ENCODE measurements at places on chromosomes 1 and 21.

DNA sequence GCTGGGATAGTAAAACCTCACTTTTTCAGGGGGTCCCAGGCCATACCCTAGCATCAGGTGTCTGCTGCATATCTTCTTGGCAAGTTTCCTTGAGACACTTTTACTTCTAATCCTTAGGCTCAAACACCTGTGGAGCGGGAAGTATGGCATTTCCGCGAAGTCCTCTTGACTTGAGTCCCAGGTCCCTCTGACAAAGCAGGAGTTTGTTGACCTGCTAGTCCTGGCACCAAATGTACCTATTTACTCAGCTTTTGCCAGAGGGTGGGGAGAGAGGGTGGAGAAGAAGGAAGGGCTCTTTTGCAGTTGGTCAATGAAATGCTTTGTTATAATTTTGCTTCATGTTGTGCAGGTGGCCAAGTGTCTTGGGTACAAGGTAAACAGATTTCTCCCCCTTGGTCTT is 59.7 kb downstream of the CLIC6 start:
- peak; percentile 84 for DNase-seq

GRCh38 chr1:20386323-20387081 is 95.8 kb downstream of the VWA5B1 start:
- DNase-seq = no peak

- peak; percentile 79 for DNase-seq
Measured at GRCh38 chr1:34681480-34682451, 73.1 kb upstream of the GJB5 start.

DNA sequence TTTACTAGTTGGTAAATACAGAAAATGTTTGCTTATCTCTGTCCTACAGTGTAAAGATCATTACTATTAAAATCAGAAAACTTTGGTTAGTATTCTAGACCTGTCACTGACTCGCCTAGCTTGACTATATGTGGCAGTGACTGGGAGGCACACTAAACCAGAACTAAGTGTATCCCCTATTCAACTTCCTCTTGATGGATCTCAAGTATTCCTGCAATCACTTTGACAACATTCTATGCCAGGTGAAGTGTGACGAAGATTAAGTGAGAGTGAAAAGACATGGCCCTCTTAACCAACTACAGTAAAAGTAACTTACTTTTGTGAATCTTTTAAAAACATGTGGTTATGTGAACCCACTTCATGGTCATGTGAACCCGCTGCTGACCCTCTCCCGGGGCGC is 223.0 kb upstream of the ADAMTS5 start:
- DNase-seq = no peak

DNA sequence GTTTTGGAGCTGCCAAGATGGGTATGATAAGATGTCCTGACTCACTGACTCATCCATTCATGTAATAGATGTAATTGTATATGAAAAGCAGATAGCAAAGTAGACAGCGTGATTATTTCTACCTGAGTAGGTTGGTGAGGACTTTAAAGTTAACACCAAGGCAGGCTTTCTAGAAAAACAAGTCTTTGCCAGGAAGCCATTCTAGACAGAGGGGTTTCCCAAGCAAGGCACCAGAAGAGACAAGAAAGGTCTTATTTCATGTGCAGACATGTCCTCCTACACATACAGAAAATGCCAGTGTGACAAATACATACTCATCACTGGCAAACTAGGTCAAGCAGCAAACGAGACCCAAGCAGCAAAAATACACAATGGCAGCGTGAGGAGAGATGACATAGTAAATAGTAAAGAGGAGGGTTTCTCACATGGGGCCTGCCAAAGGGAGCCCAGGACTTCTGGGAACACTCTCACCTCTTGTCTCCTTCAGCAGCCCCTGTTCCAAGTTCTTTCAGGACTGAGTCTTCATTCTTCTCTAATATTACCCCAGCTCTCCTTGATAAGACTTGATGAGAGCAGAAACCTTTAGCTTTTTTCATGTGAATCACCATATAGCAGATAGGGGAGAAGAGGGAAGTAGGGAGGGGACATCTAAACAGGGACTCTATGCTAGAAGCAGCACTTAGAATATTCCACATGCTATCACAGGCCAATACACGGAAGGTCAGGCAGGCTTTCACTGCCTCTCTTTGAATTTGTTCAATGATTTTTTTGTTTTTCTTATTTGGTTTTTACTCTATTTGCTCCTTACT is 114.6 kb upstream of the ATP1B1 start:
- no peak for DNase-seq

- no peak for DNase-seq
Measured at GRCh38 chr1:11735531-11735853, 444 bp upstream of the AGTRAP start.

GRCh38 chr1:25955553-25955952 is 42.3 kb downstream of the PAFAH2 start:
- no peak for DNase-seq

DNA sequence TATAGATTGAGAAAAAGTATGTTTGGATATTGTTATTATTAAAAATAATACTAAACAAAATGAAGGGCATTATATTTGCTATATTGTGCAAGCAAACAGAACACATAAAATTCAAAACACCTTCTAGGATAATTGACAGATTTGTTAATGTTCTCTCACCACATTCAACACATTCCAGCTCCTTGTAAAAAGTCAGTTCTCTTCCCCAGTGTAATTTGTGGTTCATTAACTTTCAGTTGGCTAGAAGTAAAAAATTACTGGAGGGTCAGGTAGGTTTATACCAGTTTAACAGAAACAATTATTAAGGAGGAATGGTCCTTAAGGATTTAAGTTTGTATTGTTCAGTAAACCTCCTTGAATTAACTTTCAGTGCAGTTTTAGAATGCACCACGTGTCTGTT is 1235.3 kb upstream of the ADGRL2 start:
- no peak for DNase-seq

DNA sequence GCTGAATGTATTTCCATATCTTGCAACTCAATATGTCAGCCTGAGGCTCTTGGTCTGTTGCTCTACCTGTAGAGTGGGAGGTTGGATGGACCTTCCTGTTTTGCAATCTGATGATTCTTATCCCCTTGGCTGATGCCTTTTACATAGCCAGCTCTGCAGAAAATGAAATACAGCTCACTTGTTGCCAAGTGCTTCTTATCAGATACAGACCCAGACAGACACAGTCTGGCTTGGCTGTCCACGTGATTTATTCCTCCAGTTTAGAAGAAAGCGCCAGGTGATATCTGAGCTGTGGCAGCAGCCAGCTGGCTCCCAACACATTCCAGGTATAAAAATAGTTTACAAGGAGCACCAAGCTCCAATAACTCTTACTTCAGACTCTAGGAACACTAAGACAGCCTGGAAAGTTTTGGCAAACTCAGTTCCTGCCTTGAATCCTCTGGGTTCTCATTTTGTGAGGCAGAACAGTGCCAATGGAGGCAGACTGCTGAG is 479.2 kb upstream of the USP24 start:
- no peak for DNase-seq

GRCh38 chr1:7553042-7553690 is 217.9 kb upstream of the VAMP3 start:
- DNase-seq = no peak

DNA sequence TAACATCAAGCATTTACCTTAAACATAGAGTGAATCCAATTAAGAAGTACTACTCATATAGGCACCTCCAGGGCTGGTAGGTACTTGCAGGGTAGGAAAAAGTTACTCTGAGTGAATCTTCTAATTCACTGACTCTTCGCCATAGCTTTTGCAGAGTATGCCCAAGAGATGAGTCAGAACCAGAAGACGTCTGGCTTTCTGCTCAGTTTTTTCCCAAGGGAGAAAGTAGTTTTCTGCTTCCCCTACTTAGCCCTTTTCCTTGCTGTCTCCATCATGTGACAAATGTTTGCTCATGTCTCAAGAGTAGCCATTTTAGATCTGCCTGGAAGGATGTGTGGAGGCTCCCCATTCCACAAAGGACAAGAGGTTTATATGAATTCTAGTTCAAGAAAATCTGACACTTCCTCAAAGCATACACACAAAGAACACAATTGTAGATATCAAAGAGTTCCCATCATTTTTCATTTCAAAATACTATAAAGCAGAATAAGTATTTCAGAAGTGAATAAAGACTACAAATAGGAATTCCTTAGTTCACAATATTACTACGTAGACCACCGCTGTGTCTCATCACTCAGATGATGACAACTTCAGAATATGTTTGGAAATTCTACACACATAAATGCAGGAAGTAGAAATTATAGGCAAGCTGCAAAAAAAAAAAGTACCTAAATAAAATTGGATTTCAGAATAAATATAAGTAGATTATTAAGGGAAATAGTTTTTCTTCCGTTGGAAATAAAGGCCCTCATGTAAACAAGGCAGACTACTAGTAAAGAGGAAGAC is 98.5 kb downstream of the ASH1L start:
- no peak for DNase-seq

DNA sequence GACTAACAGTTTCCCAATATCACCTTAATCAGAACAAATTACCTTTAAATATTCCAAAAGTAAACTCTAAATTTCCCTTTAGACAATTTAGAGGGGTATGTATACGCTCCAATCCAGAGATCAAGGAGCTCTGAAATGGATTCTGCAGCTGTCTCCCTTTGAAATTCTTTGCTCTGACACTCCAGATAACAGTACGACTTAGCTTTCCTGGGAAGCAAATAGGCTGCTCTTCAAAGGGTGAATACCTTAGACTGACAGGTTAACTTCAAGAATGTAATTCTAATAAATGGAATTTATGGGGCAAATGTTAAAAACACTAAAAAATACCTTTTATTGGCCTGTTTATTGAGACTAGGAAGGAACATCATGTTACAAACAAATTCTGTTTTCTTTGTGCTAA is 357.2 kb downstream of the USP25 start:
- no peak for DNase-seq

- no peak for DNase-seq
Measured at GRCh38 chr1:163596541-163597258, 274.9 kb downstream of the NUF2 start.

- no peak for DNase-seq
Measured at GRCh38 chr1:119718409-119718808, 6.7 kb downstream of the PHGDH start.

GRCh38 chr1:23836037-23836436 is 10.8 kb upstream of the HMGCL start:
- no peak for DNase-seq

GRCh38 chr1:86052948-86053698 is 103.4 kb downstream of the COL24A1 start:
- DNase-seq = no peak

DNA sequence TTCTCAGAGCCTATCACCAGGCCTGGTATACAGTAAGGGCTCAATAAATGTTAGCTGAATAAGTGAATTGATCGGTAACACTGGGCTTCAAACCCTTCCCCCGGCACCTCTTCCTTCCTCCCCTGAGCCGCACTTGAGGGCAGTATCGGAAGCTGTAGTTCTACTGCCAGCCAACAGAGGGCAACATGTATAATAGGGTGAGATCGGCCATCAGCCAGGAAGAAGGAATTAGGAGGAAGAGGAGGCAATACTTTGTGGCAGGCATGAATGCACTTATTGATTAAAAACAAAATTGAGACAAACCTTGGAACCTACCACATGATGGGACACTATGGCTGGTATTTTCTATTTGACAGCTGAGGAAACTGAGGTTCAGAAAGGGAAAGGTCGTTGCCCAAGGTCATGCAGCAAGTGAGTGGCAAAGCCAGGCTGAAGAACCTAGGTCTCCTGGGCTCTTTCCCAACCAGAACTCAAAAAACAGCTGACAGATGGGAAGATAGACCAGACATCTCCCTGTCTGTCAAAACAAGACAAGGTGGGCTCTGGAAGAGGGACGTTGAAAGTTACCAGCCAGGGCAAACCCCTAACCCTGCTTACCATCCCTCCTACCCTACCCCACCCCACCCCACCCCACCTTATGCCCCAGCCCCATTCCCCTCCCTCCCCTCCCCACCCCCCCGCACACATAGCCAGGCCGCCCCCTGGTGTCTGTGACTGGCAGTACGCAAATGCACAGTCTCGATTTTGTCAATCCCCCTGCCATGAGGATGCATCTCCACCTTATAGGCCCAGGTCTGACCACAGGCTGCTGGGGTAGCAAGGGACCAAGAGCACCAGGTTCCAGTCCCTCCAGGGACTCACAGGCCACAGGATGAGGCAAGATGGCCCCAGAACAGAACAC is 107.3 kb upstream of the RUNX3 start:
- no peak for DNase-seq

GRCh38 chr1:29754573-29755375 is 518.5 kb downstream of the PTPRU start:
- DNase-seq = no peak

DNA sequence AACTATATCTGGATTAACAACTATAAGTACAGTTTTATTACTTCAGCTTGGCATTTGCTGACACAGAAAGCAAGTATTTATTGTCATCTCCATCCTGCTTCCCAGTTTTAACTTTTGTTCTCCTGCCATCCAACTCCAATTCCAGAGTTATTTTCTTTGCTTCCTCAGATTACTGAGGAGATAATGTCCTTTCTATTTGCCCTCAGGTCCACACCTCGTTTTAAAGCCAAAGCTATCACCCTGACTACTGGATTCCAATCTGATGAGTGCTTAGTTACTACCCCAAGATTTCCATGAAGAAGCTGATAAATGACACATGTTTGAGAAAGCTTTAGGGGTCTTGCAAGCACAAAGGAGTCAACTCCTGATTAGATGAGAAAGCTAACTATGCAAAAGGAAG is 25.2 kb downstream of the ACKR1 start:
- no peak for DNase-seq

- DNase-seq = no peak
Measured at GRCh38 chr1:980137-980571, 1.7 kb downstream of the PERM1 start.

DNA sequence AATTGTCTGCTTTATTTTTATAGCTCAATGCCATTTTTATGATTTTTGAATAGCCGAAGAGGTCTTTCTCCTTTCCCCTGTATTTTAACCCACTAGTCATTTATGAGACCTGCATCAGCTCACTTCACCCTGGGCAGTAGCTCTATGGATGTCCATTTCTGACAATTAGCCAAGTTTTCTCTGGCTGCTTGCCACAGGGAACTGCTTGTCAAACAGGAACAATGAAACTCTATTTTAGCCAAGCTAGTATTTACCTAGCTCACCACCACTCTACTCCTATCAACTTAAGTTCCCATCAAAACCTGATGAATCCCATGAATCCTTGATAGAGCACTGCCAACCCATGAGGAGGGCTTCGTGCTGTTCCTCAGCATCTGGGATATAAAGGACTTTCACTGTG is 406.7 kb downstream of the RWDD3 start:
- peak; percentile 82 for DNase-seq

GRCh38 chr1:88111816-88112215 is 572.3 kb upstream of the PKN2 start:
- DNase-seq = no peak

- no peak for DNase-seq
Measured at GRCh38 chr1:202954057-202954745, 3.9 kb downstream of the ADIPOR1 start.

DNA sequence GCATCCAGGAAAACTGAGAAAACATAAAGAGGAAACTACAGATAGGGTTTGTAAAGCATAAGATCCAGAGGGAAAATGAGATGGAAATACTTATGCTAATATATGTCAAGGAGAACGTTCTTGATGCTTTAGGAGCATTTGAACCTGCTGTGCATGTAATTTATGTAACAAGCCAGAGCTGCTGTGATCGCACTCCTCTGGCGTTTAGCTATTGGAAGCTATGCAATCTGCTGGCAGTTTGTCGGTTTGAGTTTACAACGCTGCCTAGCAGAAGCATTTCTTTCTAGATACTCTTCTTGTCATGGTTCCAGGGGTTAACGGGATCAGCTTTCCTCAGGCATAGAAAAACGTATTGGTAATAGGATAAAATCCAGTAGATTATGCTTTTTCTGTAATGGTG is 182.7 kb downstream of the KCNH1 start:
- DNase-seq = no peak

GRCh38 chr1:89719502-89720306 is 86.8 kb downstream of the LRRC8C start:
- DNase-seq = no peak

GRCh38 chr1:199122532-199123311 is 483.9 kb downstream of the PTPRC start:
- DNase-seq = no peak

All from NCI-H774 (cell line).